Gastroesophageal sphincter (tissue), 4 donors: ENCODE measurements at places on chromosomes 4 and X. TPM values are rescaled to one million over a fixed set of nuclear protein-coding genes. Genes with fewer than 3 reads are reported as not detected.

HMX1 gene
- not detected for total RNA-seq

CT45A2 gene
- total RNA-seq: not detected

PLRG1 gene
- total RNA-seq: 41.4 TPM

IL9R gene
- 0.15 TPM for total RNA-seq

PWWP3B gene
- not detected for total RNA-seq

C4orf50 gene
- total RNA-seq: under 0.01 TPM

AVPR2 gene
- total RNA-seq: 2.6 TPM

GPC3 gene
- 19.7 TPM for total RNA-seq

TBC1D9 gene
- 17.1 TPM for total RNA-seq

CLDN34 gene
- not detected for total RNA-seq

MAGEA11 gene
- total RNA-seq: not detected

CYBB gene
- 6.0 TPM for total RNA-seq

DNA sequence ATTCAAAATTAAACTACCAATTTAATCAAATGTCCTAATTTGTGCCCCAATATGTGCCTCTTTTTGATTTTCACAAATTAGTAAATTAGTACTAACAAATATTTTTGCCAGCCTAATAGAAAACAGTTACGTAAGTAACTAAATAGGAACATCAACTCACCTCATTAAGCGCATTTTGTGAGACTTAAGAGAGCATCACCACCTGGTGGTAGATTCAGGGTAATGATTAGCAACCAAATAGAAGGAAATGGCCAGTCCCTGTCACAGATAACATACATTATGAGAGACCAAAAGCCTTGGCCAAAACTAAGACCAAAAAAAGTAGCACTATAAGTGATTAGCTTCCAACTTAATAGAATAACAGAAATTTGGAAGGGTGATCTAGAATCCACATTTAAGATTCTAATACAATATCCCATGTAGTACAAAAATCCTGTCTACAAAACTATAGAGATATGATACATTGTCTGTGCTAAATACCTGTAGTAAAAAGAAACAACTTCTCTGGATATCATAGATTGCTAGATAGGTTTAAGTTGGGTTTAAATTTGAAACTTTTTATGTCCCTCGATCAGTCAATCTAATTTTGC lies 46.7 kb downstream of the C4orf46 start:
- ATAC-seq: peak; percentile 50

DNA sequence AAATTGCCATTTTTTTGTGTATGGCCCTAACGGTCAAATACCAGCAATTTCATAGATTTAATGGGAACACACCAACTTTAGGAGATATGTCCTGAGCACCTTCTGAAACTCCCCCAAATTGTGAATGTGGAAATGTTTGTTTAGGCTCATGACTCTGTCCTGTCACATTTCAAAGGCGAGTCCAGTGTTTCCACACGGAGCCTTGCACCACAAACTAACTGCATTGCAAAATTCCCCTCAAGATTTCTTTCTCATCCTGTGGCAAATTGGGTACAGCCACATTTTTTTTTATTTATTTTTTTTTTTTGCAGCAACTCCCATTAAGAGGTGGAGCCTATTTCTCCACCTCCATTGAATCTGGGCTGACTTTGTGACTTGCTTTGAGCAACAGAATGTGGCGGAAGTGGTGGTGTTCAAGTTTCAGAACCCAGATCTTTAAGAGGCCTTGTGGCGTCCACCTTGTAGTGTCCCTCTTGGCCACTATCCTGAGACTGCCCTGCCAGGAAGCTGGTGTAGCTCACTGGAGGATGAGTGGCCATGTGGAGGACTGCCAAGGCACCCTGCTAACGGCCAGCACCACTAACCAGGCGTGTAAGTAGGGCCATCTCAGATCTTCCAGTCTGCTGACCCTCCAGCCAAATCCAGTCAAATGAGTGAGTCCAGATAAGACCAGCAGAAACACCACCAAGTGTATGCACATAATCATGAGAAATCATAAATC lies 172.4 kb upstream of the SCML1 start:
- no peak for ATAC-seq

DNA sequence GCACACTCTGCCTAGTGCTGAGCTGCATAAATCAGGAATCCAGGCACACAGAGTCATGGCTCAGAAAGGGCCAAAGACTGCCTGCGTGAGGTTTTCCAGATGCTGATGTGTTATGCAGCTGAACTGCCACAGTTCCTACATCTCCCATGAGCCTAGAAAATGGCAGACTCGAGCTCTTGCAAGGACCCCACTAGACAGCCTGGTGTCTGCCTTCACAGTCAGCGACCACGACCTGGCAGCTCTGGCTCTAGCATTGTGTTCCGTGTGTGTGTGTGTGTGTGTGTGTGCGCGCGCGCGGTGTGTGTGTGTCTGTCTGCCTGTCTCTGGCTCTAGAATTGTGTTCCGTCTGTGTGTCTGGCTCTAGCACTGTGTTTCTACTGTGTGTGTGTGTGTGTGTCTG lies 203.6 kb upstream of the AGTR2 start:
- no peak for ATAC-seq

DNA sequence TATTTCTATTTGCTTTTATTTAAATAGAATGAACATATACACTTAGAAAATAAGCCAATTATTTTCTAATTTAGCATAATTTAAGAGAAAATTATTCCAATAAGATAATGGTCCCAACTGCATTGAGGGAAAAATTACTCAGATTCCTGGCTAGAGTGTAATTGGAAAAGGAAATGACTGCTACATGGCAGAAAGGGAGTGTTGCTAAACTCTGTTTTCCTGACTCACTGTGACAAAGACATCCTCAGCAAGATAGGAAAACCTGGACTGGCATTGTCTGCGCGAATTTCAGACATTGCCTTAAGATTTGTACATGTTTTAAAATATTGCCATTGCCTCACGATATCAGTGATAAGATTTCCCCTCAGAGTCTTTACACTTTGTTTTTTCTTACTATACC lies 8.2 kb downstream of the TNIP3 start:
- ATAC-seq: no peak

DNA sequence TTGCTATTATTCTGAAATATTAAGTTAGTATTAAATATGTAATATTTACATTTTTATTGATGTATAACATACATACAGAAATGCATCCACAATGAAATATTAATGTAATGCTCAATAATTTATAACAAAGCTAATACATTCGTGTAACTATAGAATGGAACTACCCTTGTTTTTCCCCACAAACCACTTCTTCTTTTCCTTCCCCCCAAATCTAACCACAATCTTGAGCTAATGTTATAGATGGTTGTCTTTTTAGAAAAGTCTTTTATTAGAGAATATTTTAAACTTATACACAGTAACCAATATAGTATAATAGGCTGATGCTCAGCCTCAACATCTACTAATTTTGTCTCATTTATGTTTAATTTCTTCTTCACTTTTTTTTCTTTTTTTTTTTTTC lies 4.5 kb upstream of the ZNF732 start:
- ATAC-seq: no peak

- ATAC-seq: no peak
Measured at GRCh38 chrX:39900777-39901170, 197.0 kb downstream of the BCOR start.

DNA sequence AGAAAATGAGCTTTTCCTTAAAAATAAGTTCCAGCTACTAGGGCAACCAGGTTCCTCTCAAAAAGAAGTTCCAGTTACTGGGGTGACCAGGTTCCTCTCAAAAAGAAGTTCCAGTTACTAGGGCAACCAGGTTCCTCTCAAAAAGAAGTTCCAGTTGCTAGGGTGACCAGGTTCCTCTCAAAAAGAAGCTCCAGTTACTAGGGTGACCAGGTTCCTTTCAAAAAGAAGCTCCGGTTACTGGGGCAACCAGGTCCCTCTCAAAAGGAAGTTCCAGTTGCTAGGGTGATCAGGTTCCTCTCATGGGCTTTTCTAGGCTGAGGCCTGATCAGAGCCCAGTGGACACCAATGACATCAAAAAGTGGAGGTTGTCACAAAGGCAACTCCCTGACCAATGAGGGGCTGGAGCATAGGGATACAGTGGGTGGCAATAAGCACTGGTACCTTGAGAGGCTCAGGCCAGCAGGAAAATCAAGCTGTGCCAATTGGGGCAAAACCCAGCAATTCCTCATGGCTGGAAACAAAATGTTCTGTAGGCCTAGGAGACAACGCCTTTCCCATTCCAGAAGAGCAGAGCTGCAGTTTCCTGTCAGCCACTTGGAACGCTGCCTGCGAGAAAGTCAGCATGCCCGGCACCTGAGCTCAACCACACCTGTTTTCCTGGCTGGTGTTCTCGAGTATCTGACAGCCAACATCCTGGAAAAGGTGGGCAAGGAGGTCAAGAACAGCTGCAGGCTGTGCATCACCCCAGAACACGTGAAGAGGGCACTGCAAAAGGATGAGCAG lies 12.3 kb upstream of the SYTL5 start:
- ATAC-seq: no peak

DNA sequence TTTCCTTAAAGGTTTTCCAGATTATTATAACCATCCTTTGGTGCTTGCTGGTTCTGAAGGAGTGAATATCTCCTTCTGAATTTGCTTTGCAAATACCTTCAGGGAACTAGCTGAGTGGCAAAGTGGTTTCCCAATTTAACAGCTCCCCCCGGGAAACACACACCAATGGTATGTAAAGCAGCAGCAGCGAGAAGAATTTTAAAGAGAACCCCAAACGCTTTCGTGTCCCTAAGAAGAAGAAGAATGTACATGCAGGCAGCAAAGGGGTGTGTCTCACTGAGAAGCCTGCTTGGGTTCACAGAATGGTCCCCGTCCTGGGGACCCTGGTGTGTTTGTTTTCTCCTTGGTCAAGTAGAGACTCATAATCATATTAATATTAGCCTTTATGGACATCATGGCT lies 4.2 kb upstream of the AKAP17A start:
- ATAC-seq: no peak

DNA sequence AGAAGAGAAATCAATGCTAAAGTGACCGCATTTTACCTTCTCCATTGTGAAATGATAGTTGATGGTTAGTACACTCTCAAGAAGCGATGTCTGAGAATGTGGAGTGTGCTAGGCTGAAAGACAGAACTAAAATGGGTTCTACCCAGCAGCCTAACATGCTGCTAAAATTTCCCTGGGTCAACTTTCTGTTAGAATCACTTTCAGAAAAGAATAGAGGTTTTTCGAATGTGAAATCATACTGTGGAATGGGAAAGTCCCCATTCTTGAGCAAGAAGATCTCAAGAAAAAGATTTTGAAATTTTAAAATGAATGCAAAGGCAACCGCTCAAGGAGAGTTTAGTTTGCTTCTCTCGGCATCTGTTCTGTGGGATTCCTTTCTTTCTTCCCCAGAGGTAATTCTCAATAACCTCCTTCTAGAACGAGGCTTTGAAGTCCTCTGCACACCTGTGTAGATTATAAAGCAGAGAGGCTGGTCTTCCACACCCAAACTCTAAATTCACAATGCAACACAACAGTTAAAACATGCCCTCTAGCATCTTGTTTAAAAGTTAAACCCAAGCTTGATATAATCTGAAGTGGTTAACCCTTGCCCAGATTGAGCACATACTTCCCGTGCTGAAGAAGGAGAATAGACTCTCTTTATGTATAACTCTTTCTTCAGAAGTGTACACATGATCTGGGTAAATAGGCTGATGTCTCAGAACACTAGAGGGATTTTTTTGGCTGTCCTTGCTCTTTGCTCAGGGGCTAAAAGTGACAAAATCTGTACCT lies 208.7 kb upstream of the KLF3 start:
- ATAC-seq: no peak

- no peak for ATAC-seq
Measured at GRCh38 chrX:125193921-125194320, 125.8 kb upstream of the TEX13C start.

DNA sequence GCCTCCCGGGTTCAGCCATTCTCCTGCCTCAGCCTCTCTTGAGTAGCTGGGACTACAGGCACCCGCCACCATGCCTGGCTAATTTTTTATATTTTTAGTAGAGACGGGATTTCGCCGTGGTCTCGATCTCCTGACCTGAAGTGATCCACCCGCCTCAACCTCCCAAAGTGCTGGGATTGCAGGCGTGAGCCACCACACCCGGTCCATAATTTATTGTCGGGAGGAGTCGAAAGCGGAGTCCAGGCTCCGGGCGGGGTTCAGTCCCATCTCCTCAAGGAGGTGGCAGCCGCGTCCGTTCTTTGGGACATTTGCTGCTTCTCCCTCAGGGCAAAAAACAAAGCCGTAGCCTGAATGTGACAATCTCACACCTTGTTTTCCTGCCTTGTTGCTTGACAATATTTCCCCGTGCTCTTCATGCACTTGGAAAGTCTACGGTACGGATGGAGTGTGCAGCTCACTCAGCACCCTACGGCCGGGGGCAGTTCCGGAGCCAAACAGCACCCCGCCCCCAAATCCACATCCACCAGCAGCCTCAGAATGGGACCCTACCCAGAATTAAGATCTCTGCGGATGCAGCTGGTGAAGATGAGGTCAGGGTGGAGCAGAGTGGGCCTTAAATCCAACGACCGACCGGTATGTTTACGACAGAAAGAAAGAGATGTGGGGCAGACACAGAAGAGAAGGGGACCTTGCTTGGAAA lies 9.6 kb downstream of the GTPBP6 start:
- ATAC-seq: no peak

DNA sequence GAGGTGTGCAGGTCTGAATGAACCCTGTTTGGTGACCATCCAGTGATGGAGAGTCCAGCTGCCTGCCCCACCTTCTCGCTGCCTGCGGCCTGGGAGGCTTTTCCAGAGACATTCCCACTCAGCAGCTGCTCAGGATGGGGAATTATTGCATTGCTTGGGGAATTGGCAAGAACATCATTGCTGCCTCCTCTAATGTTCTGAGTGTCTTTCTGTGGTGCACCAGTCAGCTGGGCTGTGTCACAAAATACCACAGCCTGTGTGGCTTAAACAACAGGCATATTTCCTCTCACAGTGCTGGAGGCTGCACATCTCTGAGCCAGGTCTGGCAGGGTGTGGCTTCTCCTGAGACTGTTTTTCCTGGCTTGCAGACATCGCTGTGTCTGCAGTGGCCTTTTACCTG lies 86.8 kb upstream of the AFAP1 start:
- no peak for ATAC-seq

- ATAC-seq: no peak
Measured at GRCh38 chr4:165621983-165622382, 243.2 kb downstream of the CPE start.

- ATAC-seq: no peak
Measured at GRCh38 chrX:32153585-32153984, 1057.8 kb downstream of the DMD start.

DNA sequence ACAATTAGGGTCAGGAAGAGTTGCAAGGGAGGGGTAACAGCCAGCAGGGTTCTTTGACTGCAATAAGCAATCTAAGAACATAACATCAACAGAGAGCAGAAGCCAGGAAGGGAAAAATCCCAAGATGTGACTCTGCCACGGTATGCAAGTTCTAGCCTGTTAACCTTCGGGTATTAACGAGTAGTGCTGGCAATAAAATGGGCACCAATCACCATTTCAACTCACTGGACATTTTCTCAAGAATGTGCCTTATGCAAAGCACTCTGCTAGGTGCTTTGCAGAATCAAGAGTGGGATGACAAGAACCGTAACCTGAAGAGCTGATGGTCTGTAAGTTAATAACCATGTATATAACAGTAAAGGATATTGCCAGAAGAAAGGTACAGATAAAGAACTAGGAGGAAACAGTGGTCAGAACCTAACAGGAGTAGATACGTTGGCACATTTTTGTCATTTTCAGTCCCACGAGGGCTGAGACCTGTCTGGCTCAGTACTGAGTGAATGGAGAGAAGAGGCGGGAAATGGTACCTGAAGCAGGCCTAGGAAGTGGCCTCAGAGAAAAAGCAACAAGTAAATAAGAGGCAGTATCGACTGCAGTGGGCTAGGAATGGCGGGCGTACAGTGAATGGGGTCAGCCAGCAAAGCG lies 2.7 kb downstream of the ELOVL6 start:
- ATAC-seq: no peak

- ATAC-seq: no peak
Measured at GRCh38 chr4:22460266-22460665, 55.6 kb downstream of the ADGRA3 start.

GRCh38 chrX:24081661-24082154 lies 27.0 kb downstream of the EIF2S3 start:
- peak; percentile 55 for ATAC-seq
